ENCODE measurements at places on chromosomes 11 and 22.

GRCh38 chr22:44107340-44107739 is 73.4 kb upstream of the PARVG start:
- DNase-seq, result no peak

DNA sequence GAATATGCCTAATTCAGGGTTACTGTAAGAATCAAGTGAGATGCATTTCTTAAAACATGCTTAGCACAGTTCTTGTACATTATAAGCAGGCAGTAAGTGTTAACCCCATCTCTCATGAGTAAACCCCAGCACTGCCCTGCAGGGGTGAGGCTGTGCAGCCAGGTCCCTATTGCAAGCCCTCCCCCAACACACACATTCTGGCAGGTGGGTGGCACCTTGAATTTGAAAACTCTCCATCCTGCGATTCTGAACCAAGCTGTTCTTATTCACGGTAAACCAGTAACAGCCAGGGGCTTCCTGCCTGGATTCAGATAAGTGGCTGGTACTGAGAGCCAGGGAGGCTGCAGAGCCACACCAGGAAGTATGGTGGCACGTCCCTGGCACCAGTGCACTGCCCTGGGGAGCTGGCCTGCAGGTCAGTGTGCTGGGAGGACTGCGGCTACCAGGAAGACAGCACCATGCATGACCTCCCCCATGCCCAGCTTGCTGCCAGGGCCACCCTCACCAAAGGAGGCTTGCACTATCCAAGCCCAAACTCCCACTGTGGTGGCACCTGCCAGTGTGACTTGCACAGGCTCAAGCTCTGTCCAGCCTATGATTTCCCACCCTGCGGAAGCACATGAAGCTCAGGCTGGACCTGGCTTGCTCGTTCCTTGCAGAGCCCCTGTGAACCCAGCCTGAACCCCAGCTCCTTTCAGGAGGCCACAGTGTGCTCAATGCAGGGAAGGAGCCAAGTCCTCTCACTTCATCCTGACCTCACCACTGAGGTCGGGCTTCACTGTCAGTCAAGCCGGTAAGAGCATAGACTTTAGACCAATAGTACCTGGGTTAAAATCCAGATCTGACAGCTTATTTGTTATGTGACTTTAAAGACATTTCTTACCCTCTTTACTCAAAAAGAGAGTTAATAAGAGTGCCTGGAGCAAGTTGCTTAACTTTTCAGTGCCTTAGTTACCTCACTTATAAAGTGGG is 88.1 kb downstream of the MICAL2 start:
- no peak for DNase-seq

DNA sequence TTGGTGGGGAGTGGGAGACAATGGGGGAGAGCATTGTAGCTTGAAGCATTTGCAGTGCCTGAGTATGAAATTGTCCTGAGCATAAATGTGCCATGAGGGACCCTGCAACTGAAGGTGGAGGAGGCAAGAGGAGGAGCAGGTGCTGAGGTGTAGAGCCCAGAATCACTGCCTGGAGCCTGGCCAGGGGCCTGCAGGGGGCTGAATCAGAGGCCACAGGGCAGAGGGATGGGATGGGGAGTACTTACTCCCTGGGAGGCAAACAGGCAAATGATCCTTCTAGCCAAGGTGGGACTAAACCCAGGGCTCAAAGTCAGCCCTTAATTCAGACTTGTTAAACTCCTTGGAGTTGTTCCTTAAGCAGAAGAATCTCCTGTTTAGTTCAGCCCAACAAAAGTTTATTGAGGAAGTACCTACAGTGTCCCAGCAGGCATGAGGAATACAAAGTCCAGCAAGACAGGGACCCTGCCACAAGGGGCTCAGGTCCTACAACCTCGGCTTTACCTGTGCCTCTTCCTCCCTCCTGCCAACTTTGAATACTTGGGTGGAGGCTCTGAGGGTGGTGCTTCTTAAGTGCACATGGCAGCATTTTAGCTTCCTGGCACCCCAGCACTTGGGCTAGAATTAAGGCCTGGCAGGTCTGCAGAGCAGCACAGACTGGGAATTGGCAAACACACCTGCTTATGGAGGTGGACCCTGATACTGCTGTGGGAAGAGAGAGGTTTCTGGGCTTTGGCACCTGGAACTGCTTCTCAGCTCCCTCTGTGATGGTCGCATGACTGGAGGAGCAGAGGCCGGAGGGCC is 20.0 kb downstream of the MICAL2 start:
- no peak for DNase-seq

GRCh38 chr11:119306373-119306890 is 10.5 kb downstream of the MCAM start:
- DNase-seq, result no peak

DNA sequence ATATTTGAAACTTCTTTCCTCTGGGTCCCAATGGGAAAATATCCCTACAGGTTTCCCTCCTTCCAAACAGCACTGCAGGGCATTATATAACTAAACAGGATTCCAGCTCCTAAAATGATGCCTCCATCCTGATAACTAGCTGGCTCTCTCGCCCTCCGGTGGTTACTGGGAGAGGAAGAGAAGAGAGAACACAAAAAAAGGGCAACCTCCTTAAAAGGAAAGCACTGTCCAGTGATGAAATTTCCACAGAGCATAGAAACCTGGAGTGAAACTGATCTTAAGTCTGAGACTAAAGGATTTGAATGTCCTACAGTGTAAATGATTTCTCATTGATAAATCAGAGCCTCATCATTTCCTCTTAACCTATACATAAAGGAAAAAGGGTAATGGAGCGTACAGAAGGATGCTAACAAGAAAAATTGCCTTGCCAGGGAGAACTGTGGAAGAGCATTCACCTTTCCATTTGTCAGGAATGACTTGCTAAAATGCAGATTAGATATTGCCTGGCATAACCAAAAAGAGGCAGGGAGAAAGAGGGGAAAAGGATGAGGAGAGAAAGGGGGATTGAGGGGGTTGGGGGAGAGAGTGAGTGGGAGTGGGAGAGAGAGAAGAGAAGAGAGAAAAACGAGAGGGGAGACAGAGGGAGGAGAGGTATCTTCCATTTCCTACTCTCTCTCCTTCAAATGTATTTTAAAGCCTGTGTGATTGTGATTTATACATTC is 121.3 kb downstream of the APOL5 start:
- DNase-seq, result no peak

- DNase-seq, result no peak
Measured at GRCh38 chr11:82004537-82005213, 729.0 kb downstream of the FAM181B start.

DNA sequence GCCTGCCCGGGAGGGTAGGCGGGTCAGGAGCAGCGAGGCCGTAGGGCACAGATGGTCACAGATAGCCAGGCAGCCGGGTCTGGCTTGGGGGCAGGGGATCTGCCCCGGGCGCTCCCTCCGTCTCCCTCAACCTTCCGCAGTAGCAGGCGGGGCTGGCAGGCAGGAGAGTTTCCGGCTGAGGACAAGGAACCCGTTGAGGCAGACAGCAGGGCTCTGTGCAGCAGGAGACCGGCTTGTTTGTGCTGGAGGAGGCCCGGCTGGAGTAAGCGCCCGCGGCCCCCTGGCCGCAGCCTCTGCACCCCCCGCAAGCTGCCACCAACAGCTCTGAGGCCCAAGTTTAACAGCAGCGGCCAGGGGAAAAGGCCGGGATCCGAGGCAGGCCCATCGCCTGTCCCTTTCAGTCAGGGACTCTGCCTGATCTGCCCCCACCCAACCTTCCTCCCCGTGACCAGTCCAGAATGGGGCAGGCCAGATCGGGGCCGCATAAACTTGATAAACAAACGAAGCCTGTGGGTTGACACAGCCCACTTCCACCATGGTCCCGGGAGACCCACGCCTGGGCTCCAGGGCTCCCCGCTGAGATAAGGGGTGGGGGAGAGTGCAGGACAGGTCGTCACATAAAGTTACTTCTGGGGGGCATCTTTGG is 13.6 kb downstream of the SCARF2 start:
- no peak for DNase-seq

GRCh38 chr11:128346804-128347203 is 240.6 kb downstream of the ETS1 start:
- DNase-seq, result no peak

DNA sequence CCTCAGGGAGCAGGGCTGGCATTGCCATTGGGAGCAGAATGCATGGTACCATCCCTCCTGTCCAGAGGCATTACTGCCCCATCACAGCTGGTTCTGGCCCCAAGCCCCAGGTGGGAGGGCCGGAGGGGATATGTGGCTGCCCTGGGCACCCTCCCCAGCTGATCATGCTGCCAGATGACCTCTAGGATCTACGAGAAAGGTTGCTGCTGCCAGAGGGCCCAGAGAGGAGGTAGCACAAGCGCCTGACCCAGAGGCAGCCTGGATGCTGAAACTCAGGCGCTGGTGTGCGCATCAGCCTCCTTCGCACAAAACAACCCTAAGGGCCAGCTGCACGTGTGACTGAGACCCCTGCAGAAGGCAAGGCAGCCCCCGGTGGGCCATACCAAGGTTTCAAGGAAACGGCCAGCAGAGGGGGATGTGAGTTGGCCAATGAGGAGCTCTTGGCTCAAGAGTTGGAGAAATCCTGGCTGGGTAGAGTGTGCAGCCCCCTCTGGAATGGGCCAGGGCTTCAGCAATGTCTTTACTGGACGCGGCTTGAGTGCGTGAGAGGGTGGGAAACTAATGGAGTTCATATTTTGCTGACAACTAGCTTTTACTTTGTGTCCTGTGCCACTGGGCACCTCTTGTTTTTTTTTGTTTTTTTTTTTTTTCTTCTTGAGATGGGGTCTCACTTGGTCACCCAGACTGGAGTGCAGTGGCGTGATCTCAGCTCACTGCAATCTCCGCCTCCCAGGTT is 88.3 kb upstream of the PARVA start:
- DNase-seq, result no peak

- no peak for DNase-seq
Measured at GRCh38 chr11:14075118-14076078, 112.9 kb downstream of the SPON1 start.

DNA sequence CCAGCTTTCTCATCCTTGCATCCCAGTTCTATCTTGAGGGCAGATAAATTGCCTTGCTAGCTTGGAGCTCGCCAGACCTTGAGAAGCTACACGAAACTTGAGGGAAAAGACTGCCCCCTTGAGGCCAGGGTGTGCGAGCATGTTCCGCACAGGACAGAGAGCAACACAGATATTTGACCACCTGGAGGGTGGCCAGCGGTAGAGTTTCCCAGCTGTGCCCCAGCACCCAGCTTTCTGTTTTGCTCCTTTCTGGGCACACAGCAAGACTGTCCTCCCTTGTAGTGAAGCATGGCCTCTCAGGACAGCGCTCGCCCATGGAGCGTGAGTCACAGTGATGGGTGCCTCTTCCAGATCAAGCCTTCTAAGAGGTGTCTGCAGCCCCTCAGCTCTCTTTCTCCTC is 23.5 kb downstream of the SPATA19 start:
- no peak for DNase-seq

- DNase-seq, result no peak
Measured at GRCh38 chr11:33775832-33776470, 1.6 kb upstream of the FBXO3 start.

DNA sequence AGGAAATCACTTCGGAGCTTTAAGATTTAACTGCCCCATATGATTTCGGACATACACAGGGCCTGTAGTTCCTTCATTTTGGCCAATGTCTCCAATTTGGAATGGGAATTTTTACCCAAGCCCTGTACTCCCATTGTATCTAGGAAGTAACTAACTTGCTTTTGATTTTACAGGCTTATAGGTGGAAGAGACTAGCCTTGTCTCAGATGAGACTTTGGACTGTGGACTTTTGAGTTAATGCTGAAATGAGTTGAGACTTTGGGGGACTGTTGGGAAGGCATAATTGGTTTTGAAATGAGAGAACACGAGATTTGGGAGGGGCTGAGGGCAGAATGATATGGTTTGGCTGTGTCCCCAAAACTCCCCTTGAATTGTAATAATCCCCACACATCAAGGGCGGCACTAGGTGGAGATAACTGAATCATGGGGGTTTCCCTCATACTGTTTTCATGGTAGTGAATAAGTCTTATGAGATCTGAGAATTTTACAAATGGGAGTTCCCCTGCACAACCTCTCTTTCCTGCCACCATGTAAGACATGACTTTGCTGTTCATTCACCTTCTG is 130.5 kb downstream of the LARGE1 start:
- no peak for DNase-seq

GRCh38 chr22:24026733-24027132 is 15.6 kb downstream of the CABIN1 start:
- DNase-seq, result no peak

DNA sequence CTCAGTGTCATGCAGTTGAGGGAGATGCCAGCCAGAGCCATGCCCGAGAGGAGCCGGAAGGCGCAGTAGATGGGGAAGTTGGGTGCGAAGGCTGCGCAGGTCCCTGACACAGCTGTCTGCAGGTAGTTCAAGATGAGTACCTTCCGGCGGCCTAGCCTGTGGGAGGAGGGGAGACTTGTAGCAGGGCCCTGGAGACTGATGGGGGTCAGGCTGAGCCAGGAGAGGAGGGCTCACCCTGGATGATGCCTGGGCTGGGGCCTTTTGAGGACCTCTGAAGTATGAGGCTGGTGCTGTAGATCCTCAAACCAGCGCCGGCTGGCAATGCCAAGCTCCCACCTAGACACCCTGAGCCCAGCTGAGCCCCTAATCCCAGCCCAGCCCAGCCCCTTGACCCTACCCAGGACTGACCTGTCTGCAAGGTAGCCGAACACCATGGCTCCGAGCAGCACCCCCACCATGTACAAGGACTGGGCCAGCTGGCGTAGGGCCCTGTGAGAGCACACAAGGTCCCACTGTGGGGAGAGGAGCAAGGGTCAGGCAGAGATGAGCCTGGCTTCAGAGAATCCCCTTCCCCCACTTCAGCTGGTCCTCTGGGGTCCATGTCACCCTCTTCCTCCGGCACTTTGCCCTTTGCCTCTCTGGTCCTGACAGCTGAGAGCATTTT is 1.1 kb downstream of the SLC22A6 start:
- no peak for DNase-seq

GRCh38 chr11:96567176-96567575 is 177.4 kb downstream of the JRKL start:
- no peak for DNase-seq

GRCh38 chr22:48084041-48084728 is 1321.7 kb downstream of the TBC1D22A start:
- no peak for DNase-seq

GRCh38 chr22:19815093-19815822 is 39.4 kb downstream of the GNB1L start:
- DNase-seq, result no peak

DNA sequence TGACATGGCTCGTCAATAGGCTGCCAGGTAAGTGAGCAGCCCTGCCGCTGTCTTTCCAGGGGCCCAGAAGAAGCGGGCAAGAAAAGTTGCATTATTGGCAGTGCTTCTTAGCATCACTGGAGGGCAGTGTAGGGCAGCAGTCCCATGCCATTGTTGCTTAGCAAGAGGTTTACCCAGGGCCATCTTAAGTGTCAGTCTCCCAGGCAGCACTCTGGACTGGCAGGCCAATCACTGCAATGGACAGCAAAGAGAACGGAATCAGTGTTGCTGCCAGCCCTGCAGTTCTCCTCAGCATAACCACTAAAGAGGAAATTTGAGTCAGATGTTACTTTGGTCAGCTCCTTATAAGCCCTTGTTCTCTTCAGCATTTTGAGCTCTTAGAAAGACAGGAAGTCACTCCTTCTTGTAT is 13.4 kb upstream of the GRK2 start:
- DNase-seq, result no peak

GRCh38 chr11:134878785-134879184 is 466.7 kb upstream of the B3GAT1 start:
- DNase-seq, result no peak
